Activated CD4-positive, CD25-positive, alpha-beta regulatory T cell treated with anti-CD3 and anti-CD28 coated beads, Interleukin-2, amount 50 U/mL, for 24 hours (primary cell): ENCODE measurements at places on chromosomes 4 and X.

- no peak for ATAC-seq
Measured at GRCh38 chr4:42600578-42600977, 56.3 kb downstream of the ATP8A1 start.

GRCh38 chrX:63475200-63475599 lies 124.1 kb upstream of the SPIN4 start:
- ATAC-seq, result no peak

DNA sequence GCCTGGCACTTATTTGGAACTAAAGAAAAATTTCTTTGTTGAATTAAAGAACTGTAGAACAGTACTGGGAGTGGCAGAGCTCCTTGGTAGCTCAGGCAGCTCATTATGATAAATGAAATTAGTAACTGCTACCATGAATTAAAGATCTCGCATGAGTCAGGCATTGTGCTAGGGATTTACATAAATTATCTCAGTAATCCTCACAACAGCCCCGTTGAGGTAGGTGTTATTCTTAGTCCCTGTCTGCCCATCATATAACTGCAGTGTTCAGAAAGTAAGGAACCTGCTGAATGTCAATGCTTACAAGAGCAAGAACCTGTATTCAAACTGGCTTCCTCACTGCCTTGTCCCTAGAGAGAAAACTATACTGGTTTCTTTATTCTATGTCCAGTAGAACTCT lies 108.3 kb downstream of the NLGN4X start:
- no peak for ATAC-seq

DNA sequence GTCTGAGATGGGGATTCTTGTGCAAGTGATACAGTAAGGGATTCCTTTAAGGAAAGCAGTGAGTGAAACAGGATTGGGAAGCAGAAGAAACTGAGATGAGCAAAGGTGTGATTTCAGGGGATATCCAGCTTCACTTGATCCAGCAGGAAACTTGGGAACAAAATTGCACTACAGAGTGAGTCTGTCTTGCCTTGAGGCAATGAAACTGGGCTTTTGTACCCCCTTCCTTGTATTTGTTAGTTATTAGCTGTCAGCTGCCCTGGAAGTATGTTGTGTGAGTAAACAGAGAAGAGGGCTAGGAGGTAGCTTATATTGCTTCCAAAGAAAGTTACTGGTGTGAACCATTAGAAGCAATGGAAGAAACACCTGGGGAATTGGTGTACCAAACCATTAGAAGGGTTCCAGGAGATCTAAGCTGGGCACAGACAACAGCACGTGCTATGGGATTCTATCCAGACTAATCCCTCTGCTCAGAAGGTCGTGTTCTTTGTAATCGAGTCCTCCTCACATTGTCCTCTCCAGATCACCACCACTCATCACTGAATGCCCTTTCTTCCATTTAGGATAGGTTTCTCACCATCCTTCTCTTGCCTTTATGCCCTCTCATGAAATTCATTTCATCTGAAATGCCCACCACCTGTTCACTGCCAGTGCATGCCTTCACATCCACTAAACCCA lies 76.0 kb downstream of the PDLIM5 start:
- no peak for ATAC-seq

DNA sequence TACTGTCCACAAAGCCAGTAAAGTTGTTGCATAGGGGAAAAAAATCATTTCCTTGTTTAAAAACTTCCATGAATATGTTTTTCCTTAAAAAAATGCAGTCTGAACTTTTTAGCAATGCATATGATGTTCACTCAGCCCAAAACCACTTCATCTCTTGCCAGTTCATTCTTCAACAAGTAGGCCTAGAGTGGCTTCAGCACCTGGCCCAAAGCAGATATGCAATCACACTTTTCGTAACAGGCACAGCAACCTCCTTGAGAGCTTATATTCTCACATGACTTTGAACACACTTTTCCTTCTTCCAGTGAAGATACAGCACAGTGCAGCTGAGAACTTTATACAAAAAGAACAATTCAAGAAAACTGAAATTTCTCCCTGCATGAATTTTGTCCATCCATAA lies 128.6 kb downstream of the ADAMTS3 start:
- ATAC-seq, result no peak

GRCh38 chrX:132442691-132443090 lies 46.1 kb downstream of the MBNL3 start:
- ATAC-seq, result no peak
